ENCODE measurements at places on chromosomes 7 and 10.

DNA sequence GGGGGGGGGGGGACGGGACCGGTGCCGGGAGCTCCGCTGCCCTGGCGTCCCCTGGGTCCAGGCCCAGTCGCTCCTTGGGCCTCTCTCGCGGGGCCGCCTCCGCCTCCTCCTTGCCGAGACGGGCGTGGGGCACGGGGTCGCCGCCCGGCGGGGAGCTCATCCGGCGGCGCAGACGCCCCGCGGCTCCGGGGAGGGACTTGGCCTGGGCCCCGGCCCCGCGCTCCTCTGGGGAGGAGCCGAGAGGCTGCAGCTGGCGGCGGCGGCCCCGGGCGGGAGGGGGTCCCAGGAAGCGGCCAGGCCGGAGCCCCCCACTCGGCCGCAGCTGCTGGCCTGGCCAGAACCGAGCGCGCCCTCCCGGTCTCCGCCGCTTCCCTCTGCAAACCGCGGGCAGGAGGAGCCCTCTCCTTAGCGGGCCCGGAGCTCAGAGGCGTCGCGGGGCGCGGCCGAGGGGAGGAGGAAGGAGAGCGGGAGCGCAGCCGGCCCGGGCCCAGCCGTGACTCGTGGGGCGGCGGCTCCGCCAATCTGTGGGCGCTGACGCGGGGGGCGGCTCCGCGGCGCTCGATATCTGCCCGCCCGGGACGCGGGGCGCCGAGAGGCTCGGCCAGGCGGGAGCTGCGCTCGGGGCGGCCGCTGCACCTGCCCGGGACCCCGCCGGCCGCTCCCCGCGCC lies at the start of gene FAM20C:
TSS of gene FAM20C (plus strand) at position 591 of the 669 bp plus-strand sequence. CDS start 629 bp downstream, outside the sequence.
- DNase-seq, result peak; percentile 92

GRCh38 chr7:45982132-45982531 lies 61.1 kb upstream of the IGFBP3 start:
- no peak for DNase-seq

DNA sequence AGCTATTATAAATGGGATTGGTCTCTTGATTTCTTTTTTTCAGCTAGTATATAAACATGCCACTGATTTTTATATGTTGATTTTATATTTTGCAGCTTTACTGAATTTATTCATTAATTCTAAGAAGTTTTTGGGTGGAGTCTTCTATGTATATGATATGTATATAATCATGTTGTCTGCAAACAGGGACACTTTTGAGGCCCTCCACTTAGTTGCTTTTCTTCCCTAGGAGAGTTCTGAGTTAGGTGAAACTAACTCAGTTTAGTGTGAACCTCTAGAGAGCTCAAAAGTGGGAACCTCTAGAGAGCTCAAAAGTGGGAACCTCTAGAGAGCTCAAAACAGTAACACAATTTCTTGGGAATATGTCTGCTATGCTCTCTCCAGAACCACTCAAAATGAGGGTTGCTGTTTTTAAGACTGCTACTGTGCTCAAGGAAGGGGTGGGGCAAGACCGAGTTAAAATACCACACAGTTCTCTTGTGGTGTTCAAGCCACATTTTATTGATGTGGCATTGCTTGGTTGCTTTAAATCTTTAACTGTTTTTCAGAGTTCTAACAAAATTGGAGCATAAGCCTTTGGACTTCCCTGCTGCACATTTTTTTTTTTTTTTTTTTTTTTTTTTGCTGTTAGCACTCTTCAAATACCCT lies 13.2 kb downstream of the CCDC7 start:
- DNase-seq, result no peak

GRCh38 chr7:4692055-4692454 lies 10.0 kb downstream of the FOXK1 start:
- DNase-seq, result no peak

- no peak for DNase-seq
Observed at GRCh38 chr10:124004663-124005004, 88.8 kb downstream of the CHST15 start.

- DNase-seq, result no peak
Observed at GRCh38 chr7:116929021-116929420, 24.3 kb upstream of the ST7 start.

- no peak for DNase-seq
Observed at GRCh38 chr7:97401398-97401797, 283.9 kb downstream of the SDHAF3 start.

DNA sequence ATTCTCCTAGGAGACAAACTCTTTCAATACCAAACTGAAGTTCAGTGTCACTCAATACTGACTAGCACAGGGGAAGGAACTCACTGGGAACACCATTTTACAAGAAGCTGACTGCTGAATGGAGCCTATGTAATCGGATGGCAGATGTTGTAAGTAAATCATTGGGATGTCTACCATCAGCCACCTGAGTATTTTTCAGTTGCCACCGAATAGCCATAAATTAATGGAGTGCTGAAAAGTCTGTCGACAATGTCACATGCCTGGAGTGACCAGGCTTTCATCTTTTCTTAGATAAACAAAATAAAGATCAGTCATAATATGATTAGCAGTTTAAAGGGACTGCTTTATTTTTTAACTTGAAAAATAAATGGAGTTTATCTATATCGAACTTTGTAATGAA lies 145.9 kb upstream of the SEMA3E start:
- DNase-seq, result no peak

- no peak for DNase-seq
Observed at GRCh38 chr10:34179280-34179679, 635.8 kb downstream of the PARD3 start.

GRCh38 chr7:42694894-42695507 lies 216.9 kb downstream of the C7orf25 start:
- no peak for DNase-seq

DNA sequence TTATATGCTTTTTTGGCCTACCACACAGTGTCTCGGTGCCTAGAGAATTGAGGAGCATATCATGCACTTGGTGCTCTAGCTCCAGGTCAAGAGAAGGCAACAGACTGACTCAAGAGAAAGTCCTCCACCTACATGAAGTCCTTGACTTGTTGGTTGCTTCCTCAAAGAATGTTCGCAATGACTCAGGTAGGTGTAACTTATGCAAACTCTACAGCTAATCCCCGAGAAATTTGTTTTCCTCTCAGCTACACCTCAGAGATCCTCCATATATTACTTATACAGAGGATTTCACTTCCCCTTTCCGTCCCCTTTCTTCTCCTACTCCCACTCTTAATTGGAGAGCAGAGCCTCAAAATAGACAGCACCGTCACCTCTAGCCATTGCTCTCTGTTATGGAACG lies 1013.1 kb downstream of the KCNMA1 start:
- DNase-seq, result peak; percentile 23

DNA sequence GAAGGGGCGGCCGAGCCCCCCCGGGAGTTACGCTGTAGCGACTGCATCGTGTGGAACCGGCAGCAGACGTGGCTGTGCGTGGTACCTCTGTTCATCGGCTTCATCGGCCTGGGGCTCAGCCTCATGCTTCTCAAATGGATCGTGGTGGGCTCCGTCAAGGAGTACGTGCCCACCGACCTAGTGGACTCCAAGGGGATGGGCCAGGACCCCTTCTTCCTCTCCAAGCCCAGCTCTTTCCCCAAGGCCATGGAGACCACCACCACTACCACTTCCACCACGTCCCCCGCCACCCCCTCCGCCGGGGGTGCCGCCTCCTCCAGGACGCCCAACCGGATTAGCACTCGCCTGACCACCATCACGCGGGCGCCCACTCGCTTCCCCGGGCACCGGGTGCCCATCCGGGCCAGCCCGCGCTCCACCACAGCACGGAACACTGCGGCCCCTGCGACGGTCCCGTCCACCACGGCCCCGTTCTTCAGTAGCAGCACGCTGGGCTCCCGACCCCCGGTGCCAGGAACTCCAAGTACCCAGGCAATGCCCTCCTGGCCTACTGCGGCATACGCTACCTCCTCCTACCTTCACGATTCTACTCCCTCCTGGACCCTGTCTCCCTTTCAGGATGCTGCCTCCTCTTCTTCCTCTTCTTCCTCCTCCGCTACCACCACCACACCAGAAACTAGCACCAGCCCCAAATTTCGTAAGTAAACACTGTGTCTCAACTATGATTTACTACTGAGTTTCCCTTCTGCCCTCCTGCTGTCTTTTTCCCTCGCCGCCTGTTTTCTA lies 666 bp downstream of the NRG3 start:
- no peak for DNase-seq

DNA sequence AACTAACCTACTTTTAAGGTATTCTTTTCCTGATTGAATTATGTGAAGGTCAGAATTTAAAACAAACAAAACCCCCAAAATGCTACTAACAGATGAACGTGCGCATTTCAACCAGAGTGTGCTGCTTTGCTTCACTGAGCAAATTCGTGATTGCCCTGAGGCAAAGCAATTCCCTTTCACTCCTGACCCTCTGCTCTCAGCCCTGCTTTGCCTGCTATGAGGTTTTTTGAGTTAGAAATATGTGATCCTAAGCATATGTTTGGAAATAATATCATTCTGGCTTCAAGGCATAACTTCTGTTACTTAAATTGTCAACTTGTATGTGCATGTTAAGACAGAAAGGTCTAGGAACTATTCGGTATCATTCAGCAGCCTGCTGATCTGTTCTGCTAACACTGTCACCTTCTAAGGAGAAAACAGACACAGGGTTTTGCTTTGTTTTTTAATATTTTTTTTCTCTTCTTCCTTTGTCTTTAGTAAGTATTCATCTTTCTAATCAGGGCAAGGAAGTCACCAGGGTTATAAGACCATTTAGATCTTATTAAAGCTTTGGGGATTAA lies 124.2 kb downstream of the GNAT3 start:
- no peak for DNase-seq

- no peak for DNase-seq
Observed at GRCh38 chr10:24961582-24961981, 9.2 kb upstream of the PRTFDC1 start.

DNA sequence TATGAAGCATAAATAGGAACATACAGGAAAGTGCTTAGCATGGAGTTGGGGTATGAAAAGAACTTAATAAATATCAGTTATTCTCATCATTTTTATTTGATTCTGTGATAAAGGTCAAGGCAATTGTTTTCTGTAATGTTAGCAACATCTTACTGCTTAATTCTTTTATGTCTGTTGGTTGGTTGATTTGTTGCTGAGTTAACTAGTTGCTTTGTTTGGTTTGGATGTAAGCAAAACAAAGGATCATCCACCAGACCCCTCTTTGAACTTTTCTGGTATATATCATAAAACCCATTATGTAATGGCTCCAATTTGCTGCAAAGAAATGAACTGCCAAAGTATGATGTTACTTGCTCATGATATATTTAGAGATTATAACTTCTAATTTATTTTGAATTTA lies 44.5 kb downstream of the CH25H start:
- DNase-seq, result no peak

All from suppressor macrophage treated with lipopolysaccharide for 4 hours (primary cell).